ENCODE measurements at places on chromosomes 13 and 19.

DNA sequence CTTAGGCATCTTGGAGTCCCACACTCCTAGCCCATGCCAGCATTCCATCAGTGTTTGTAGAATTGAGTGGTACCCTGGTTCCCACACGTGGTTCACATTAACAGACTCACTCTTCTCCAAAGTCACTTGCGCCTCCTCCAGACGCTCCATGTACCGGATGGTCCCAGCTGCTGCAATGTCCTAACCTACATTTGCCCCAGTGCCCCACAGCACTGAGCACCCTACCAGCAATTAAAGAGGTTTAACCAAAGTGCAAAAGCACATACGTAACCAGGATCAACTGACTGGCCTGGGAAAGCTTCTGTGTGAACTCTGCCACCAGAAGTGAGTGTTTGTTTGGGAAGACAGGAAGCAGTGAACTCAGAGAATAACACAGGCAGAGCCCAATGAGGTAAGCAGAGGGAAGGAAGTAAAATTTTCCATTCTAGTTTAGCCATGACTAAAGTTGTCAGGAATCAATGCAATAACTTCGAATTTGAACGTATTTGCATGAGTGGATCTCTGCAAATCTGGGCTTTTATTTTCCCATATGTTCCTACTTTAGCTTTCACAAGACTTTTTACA lies 7.3 kb upstream of the MEDAG start:
- no peak for DNase-seq

DNA sequence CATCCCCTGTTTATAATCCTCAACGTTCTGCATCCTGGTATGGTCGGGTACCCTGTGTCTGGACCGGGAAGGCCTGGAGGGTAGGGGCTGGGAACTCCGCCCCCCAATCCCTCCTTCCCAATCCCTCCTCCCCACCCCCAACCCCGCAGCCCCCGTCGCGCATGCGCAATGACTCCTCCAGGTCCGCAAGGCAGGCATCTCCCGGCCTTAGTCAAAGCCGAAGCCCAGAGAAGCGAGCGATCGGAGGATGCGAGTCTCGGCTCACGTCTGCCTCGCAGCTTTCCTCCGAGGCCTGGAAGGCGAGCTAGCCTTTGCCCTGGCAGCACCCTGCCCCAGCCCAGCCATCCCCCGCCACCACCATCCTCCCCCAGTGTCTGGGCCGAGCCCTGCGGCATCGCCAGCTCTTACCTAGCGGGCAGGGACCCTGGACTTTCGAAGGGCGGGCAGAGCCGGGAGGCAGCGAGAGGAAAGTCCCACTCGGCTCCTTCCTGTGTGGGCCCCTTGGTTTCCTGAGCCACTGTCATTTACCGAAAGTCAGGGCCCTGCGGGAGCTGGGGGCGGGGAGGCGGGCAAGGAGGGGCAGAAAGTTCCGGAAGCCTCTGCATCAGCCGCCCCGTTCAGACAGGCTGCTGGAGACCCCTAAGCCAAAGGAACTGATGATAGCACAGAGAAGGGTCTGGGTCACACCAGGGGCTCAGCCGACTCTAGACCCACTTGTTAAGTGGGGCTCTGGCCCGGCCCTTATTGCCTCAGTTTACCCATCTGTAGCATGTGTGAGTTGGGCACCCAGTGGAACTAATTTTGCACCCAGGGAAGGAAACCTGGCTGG lies at the start of gene JAK3:
JAK3 (minus strand) TSS at position 445 of the 829 bp plus-strand sequence. CDS start 3,565 bp downstream, outside the sequence.
- peak; percentile 40 for DNase-seq

GRCh38 chr13:97283888-97284287 lies 61.8 kb downstream of the MBNL2 start:
- no peak for DNase-seq

- DNase-seq, result no peak
These were observed 9.7 kb upstream of the HSH2D start for GRCh38 chr19:16133818-16134217.

GRCh38 chr13:91389186-91389585 lies 9.2 kb upstream of the GPC5 start:
- no peak for DNase-seq

DNA sequence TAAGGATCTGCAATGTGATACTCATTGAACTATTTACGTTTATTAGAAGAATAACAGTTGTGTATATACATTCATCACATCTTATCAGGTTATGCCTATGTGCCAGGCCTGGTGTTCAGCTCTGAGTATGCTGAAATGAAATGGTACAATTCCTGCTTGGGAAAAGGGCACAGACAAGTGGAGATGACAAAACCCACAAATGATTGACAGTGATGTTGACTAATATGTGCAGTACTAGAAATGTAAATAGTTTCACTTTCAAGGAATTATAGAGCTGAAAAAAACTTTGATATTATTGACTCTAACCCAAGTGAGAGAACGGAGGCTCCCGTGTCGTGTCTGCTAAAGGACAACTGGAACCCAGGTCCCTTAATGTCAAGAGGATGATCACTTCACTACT lies 386.8 kb upstream of the DACH1 start:
- no peak for DNase-seq

DNA sequence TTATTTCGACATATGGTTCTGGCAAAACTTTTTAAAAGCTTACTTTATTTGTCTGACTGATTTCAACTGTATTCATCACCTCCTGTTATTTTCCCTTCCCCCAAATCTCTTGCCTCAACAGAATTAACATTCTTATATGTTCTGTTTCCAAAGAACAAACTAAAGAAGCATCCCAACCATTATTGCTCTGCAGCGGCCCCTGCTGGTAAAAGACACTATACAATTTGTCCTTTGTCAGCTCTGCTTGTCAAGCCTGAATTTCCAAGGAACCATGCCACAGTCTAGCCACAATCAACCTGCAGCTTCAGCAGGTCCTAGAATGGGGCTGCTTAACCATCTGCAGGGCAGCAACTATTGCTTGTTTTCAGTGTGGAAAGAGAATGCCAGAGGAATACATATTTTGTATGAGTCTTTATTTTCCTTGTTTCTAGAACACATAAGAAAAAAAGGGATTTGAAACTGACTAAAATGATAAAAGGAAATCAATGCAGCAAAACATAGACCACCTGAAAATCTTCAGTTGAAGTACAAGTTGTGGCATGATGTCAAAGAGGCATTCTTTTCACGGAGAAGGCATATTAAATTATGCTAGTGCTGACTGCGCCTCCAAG lies 845.3 kb downstream of the DIAPH3 start:
- peak; percentile 70 for DNase-seq

GRCh38 chr13:30526612-30527495 lies 61.1 kb upstream of the HMGB1 start:
- DNase-seq, result no peak

GRCh38 chr19:11018179-11018578 lies 57.3 kb downstream of the SMARCA4 start:
- DNase-seq, result no peak

DNA sequence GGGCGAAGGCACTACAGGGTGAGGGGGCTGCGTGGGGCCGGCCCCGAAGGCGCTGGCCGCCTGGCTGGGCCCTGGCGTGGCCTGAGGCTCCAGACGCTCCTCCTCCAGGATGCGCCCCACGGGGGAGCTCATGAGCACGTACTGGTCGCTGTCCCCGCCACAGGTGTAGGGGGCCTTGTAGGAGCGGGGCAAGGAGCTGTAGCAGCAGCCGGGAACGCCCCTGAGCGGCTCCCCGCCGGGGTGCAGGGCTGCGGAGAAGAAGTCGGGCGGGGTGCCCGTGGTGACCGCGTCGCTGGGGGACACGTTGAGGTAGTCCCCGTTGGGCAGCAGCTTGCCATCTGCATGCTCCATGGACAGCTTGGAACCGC lies 3.0 kb downstream of the IRS2 start:
- DNase-seq, result no peak

DNA sequence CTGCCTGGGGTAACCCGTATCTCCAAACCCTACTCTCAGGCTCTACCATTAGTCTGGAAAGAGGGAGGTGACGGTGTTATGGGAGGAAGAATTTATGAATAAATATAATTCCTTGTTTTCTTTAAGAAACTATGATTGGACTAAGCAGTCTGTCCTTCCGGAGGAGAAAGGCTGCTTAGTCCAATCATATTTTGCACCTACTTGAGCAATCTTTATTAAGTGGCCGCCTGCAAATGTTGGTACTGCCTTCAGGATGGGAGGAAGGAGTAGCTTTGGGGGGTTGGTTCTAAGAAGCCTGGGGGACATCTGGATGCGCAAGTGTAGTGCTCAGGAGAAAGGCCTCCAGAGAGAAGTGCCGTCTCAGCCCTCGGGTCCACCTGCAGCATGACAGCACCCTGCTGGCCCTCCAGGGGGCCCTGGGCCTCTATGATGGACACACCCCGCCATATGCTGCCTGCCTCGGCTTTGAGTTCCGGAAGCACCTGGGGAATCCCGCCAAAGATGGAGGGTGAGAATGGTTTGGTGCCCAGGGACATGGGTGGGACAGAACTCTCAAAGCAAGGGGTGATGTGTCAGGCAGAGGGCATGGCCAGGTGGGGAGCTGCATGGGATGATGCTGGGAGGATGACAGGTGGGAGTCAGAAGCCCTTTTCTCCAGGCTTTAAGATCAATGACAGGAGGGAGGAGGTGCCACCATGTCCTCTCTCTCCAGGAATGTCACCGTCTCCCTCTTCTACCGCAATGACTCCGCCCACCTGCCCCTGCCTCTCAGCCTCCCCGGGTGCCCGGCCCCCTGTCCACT lies 4.1 kb downstream of the ACP4 start:
- DNase-seq, result no peak

- no peak for DNase-seq
These were observed 358 bp downstream of the C19orf33 start for GRCh38 chr19:38304352-38304865.

DNA sequence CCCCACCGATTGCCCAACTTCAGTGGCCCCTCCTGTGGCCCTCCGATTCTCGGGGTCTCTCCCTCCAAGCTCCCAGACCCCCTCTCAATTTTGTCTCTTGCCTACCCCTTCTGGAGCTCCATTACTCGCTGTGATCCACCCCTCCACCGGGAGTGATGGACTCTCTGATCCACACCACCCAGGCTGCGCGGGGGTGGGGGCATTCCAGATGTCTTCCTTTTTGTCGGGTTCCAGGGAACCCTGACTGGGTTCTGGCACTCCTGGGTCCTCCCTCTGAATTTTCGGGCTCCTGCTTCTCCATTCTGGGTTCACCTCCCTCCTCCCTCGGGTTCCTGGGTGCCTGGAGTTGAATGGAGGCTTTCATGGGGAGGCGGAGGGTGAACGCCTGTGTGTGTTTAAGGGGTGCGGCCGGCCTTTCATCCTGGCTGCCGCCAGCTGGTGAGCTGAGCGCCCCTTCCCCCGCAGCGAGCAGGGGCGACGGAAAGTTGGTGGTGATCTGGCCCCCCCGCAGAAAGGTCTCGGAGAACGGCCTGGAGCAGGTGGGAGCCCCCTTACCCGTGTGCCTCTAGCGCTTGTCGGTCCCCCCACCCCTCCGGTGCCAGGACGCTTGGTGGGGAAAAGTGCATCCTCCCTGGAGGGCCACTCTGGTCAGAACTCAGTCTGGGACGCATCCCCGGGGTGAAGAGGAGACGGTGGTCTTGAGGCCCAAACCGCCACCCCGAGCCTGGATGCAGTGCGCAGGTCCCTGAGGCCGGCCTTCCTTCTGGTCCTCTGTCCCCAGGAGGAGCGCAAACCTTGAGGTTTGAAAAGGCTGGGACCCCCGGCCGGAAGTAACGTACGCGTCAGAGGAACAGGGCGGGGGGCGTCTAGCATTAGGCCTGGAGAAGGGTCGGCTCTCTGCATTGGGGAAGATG lies 1.6 kb downstream of the MISP3 start:
- peak; percentile 39 for DNase-seq

- DNase-seq, result no peak
These were observed 49.2 kb downstream of the STOML3 start for GRCh38 chr13:38941353-38941945.

- DNase-seq, result no peak
These were observed 260.9 kb downstream of the COG6 start for GRCh38 chr13:39916330-39916729.

GRCh38 chr13:73715911-73716510 lies 418.2 kb downstream of the KLF12 start:
- no peak for DNase-seq

GRCh38 chr13:44393391-44393790 lies 19.8 kb downstream of the SERP2 start:
- no peak for DNase-seq

- DNase-seq, result no peak
These were observed 570.2 kb downstream of the SLITRK1 start for GRCh38 chr13:83311886-83312577.

DNA sequence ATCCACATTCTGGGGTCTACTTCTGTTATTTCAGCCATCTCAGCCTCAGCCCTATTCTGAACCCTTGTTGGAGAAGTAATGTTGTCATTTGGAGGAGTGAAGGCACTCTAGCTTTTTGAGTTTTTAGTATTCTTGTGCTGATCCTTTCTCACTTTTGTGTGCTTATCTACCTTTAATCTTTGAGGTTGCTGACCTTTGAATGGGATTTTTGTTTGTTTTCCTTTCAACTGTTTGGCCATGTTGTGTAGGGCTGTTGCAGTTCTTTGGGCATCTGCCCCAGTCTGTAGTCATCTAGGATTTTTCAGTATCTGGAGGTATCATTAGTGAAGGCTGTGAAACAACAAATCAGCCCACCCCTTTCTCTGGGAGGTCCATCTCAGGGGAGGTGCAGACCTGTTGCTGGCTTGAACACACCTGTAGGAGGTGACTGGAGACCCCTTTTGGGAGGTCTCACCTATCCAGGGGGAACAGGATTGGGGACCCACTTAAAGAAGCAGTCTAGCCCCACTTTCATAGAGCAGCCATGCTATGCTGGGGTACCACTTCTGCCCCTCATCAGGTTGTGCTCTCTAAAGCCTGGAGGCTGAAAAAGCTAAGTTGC lies 1391.4 kb downstream of the UQCRFS1 start:
- no peak for DNase-seq

DNA sequence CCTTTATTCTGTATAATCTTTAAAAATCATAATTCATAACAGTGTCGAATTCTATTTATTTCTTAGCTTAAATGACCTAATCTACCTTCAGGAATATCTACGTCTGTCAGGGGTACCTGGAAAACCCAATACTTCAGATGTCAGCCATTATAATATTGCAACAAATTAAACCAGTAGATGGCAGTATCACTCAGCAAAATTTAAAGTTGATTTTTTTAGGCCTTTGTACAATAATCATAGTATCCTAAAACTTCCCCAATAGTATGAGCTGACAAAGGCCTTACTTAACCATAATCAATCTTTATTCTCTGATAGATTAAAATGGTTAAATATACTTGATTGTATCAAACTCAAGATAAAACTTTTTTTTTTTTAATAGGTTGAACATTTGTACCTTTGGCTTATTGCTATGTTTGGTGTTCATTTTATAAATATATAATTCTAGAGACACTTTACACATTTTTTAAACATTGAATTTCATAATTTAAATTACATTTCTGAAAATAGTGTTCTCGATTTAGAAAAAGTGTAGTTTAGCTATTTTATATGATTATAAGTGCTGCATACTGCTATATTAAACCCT lies 830.2 kb upstream of the SPRY2 start:
- peak; percentile 48 for DNase-seq

DNA sequence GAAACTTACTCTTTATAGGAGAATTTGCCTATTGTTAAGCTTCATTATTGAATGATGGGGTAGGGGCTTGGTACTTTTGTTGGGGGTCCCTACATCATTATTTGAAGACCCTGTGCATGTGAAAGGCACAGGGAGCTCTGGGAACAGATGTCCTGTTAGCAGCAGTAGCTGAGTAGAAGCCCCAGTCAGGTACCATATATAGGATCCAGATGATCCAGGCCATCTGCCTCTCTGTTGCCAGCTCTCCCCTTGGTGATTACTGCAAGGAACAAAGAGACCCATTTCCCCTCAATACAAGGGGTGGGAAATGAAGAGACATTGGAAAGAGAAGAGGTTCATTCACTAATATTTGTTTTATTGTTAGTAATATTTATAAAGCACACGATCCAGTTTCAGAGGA lies 4.4 kb upstream of the MTMR6 start:
- DNase-seq, result no peak

Measured in midbrain (tissue), 1 donor.